ENCODE measurements at places on chromosomes 13 and 19.

- DNase-seq = no peak
Observed at GRCh38 chr13:40578055-40578454, 88.4 kb downstream of the FOXO1 start.

DNA sequence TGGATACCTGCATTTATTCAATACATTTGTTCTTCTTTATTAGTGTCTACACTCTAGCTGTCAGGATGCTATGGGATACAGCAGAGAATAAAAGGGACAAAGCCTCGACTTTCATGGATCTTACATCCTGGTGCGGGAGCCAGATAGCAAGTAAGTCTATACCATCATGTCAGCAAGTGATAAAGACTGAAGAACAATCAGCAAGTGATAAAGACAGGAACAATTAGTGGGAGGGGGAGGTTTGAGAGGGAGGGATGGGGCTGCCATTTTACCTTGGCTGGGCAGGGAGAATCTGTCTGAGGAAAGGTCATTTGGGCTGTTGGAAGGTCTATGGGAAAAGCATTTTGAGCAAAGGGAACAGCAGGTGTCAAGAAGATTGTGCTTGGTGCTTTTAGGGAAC is 2.6 kb upstream of the UBE2S start:
- DNase-seq = no peak

DNA sequence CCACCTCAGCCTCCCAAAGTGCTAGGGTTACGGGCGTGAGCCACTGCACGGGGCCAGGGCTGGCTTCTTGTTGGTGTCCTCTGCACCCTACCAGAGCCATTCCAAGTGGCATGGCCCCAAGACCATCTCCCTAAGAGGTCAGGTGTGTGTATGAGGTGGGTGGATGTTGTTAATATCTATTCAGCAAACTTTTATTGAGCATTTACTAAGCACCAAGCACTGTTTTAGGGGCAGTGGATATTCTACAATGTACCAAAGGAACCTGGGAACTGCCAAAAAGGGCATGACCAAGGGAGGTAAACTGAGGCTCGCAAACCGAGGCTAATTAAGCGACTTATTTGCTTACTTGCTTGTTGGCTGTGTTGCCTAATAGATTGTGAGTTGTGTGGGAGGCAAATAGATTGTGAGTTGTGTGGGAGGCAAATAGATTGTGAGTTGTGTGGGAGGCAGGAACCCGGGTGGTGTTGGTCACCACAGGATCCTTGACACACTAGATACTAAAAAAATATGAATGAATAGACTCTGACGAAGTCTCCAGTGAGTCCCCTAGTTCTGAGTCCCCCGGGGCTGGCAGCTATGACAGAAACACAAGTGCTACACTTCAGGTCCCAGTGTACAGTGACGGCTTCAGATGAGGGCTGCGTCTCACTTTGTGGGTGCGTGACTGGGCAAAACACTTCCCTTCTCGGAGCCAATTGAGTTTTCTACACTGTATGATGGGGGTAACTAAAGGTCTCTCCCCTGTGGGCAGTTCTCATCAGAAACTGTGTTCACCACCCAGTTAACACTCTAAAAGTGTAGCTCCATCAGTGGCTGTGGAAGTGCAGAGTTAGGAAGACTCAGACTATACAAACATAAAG is 5.0 kb upstream of the BICRA start:
- DNase-seq = no peak

DNA sequence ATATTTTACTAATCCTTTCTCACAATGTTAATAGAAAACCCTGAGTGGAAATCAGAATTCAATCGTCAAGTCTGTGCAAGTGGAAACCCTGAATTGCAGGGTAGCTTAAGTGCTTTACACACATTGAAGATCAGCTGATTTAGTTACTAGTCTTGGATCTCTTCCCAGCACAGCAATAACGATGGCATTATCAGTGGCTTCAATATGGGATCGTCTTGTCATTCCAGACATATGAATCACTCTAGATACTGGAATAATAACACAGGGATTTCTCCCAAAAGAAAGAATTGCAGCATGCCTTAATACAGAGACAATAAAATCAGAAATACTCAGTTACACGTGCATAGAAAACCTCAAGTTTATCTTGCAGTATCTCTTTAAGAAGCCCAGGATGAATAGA is 12.6 kb upstream of the METTL21C start:
- DNase-seq = no peak

GRCh38 chr13:113730258-113730691 is 28.8 kb upstream of the TMEM255B start:
- no peak for DNase-seq

DNA sequence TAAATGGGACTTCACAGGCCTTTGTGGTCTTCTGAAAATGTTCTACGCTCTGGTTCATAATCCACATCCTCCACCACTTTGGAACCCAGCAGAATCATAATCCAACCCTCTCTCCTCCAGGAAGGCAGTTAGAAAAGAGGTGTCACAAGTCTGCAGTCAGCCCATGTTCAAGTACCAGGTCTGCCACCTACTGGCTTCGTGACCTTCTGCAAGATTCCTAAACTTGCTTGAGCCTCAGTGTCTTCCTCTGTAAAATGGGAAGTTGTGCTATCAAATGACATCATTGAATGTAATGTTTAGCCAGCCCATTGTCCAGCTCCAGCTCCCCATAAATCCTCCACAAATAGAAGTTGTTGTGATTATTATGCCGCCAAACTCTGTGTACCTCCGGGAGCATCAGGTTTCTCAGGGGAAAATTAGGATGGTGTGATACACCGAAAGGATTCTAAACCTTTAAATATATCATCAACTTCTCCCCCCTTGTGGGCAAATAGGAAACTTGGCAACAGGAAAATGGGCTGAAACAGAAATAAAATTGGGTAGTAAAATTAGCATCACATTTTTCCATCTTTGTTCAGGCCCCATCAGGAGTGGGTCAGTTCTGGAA is 109.7 kb downstream of the NUFIP1 start:
- DNase-seq = no peak

Data from SHP77 treated with DMSO at 0.1 percent for 48 hours (cell line).